ENCODE measurements at places on chromosomes 1 and 21.

DNA sequence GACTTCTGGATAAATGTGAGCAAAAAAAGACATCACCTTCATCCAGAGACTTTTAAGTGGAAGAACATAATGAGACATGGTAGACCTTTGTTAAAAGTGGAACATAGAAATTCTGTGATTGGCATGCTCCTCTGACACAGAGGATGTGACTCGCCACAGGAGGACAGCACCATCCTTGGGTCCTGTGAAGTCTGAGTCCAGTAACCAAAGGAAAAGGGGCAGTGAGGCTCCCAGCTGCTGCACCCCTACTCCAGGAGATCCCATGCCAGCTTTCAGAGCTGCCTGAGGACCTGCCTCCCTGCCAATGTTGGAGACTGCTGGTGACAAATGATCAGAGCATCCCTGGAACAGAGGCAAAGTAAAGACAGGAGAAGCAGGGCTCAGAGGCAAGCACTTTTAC lies 136.2 kb downstream of the BRINP2 start:
- no peak for DNase-seq

DNA sequence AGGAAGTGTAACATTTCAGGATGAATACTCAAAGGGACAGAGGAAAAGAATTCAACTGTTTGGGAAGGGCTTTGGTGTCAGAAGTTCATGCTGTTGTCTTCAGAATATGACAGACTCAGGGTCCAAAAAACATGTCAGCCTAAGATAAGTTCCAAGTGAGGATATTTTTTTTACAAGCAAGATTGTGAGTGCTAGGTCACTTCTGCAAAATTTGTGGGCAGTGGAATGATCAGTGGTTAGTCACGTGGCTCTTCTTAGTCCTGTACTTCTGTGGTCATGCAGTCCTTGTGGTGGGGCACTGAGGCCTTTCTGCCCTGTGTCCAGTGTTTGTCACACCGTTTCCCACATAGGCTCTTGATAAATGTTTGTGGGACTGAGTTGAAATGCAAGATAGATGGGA lies 5.2 kb downstream of the RGL1 start:
- no peak for DNase-seq

- DNase-seq: no peak
Measured at GRCh38 chr1:89847191-89847729, 26.4 kb downstream of the LRRC8D start.

- DNase-seq: no peak
Measured at GRCh38 chr1:29239142-29239541, 2.8 kb downstream of the PTPRU start.
